ENCODE measurements at places on chromosomes 11 and 22.

DNA sequence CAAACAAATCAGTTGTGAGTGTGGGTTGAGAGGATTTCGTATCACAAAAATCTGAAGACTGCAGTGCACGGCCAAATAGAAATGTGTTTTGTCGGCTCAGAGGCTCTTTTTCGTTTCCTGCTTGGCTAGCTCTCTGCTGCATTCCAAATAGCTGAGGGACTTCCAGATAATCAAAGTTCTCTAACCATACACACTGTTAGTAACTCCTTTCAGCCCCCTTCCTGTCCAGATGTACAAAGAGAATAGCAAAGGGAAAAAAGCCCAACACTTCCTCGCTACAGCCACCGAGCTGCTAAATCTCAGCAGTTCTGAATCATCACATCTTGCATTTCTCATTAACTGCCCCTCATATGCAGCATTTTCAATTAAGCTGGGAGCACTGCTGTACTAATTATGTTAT lies 203.1 kb downstream of the TENM4 start:
- no peak for DNase-seq

DNA sequence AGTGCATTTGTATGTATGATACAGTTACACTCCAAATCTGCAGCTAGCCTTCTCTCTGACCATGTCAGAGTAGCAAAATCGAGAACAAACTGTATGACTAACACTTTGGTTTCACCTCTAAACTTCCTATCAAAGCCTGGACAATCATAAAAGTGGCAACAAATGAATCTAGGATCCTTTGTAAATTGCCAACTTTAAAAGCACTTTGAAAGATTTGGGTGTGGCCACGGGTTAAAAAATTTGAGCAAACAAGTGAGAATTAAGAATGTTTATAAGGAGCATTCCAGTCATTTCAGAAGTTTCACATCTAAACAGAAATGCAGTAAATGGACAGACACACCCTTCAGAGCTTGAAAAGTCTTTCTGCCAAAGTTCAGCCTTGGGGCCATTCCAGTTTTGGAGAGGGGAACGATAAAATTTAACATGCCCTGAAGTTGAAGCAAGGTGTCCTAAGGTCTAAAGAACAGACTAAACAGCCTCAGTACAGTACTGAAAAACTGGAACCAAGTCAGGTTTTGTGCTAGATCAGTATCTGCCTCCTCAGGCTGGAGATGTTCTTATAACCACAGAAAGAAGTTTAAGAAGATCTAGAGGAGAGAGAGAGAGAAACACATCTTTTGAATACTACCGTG lies 181.9 kb upstream of the BDNF start:
- no peak for DNase-seq

DNA sequence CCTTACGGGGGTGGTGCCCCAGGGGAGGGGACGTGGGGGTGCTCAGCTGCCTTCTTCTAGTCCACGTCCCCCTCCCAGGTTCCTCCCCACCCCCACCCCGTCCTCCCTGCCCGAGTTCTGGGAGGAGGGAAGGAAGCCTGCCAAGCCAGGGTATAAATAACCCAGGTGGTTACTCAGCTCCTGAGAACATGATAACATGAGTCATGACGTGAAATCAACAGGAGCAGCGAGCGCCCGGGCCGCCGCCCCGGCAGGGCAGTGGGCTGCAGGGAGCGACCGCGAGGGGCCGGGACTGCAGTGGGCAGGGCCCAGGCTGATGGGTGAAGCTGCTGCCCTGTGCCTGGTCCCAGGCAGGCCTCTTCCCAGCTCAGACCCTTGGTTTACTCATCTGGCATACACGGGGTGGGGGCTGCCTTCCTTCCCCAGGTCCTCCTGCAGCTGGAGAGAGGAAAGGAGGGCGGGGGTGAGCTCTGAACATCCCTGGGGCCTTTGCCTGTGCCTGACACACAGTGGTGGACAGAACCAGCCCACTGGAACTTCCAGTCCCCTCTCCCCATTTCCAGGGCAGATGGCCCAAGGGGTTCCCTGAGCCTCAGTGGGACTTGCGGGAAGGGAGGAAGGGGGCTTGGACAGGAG lies 8.8 kb upstream of the PDGFB start:
- DNase-seq = peak; percentile 12

- DNase-seq = no peak
Measured at GRCh38 chr22:42693763-42694683, 26.6 kb downstream of the A4GALT start.

DNA sequence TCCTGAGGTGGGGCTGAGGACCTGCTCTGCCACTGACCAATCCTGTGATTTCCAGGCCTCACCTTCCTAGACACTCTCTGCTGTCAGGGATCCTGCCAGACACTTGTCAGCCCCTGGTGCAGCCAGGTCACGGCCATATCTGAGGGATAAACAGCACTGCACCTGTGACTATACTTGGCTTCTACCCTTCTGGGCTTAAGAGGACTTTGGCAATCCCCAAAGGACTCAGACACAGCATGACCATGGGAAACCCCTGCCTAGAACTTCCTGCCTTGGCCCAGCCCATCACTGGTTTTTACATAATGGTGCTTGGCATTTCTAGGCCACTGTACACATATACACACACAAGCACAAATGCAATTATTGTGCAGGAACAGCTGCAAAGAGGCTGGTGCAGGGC lies 11.6 kb upstream of the OLFML1 start:
- DNase-seq = no peak

DNA sequence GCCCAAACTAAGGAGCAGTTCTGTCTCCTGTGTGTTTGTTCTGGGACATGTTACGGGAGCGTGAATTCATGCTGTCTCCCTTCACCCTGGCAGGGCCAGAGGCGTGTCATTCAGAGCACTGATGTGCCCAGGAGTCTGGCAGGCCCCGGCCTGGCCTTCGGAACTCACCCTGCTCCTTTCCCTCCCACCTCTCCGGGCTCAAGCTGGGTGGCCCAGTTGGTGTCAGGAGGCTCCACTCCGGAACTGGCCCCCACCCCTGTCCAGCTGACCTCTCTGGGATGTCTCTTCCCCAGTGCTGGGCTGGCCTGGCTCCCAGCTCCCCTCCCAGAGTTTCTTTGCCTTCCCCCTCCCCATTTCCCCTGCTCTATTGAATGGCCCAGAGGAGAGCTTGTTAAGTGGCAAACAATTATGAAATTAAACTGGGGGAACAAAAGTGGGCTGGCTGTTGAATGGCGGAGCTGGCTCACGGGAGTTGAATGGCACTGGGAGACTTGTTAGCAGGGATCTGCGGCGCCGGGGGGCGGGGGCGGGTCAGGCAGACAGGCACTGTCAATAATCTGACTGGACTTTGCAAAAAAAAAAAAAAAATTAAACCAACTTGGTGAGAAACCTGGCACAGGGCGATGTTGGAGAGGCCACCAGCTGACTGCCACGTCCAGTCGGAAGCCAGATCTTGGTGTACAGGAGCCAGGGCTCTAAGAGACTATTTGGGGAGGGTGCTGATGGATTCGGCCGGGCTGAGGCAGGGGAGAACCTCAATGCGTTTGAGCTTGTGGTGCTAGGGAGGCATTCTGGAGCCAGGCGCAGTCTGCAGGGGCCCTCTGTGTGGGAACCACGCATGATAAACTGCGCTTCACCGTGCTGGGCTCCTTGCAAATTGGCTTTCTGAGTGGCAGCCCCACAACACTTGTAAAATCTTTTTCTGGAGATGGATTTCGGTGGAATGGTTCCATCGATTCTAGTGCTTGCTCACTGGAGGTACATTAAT lies 1.3 kb downstream of the MPPED1 start:
- no peak for DNase-seq

DNA sequence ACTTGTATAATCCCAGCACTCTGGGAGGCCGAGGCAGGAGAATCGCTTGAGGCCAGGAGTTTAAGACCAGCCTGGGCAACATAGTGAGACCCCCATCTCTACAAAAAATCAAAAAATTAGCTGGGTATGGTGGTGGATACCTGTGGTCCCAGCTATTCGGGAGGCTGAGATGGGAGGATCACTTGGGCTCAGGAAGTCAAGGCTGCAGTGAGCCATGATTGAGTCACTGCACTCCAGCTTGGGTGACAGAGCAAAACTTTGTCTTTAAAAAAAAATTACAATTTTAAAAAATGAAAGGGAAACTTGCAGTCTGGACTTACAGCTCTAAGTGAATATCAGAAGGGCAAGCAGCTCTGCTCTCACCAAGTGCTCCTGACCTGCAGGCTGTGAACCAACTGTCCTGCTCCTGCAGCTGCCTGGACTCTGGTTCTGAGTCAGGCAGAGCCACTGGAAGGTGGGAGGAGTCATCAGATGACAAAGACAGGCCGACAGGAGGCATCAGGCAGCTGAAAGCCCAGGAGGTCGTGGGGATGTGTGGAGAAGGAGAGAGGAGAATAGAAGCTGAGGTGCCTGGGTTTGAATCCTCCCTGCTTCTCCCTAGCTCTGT lies 9.6 kb downstream of the SMTNL1 start:
- DNase-seq = no peak

All from CD4-positive, alpha-beta T cell treated with Interleukin-6 at 100 ng/mL for 8 hours (primary cell).